ENCODE measurements at places on chromosomes 5 and 9.

DNA sequence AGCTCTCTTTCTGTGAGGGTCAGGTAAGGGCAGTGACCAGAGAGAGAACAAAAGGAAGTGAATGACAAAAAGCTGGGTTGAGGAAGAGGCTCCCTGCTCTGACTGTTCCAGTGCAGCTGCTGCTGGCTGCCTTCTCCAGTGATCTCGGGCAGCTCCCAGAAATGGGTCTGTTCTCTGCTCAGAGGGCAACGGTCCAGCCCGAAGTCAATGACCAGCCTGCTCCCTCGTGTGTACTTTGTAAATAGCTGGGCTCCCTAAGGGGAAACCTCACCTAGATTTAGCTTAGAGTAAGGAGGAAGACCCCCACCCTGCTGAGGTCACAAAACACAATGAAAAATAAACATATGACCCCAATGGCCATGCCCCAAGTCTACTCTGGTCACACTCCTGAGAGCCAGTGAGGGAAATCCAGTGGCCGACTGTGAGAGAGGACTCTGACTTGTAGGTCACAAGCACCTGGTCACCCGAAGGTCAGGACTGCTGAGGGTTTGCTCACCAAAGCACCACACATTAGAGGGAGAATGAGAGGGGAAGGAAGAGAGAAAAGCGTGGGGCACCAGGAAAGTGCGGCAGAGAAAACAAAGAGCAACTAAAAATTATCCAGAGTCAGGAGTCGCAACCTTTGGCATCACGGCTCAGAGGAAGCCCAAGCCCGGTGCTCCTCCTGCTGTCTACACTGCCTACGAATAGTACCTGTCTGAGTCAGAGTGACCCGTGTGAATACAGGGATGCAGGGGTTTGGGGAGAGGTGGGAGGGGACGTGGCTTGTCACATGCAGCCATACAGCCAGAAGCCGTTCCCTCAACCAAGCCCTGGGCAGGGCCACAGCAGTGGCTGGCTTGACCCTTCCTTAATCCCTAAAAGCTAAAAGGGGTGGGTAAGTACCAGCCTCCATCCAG is 19.8 kb downstream of the NIPAL4 start:
- DNase-seq, result no peak

DNA sequence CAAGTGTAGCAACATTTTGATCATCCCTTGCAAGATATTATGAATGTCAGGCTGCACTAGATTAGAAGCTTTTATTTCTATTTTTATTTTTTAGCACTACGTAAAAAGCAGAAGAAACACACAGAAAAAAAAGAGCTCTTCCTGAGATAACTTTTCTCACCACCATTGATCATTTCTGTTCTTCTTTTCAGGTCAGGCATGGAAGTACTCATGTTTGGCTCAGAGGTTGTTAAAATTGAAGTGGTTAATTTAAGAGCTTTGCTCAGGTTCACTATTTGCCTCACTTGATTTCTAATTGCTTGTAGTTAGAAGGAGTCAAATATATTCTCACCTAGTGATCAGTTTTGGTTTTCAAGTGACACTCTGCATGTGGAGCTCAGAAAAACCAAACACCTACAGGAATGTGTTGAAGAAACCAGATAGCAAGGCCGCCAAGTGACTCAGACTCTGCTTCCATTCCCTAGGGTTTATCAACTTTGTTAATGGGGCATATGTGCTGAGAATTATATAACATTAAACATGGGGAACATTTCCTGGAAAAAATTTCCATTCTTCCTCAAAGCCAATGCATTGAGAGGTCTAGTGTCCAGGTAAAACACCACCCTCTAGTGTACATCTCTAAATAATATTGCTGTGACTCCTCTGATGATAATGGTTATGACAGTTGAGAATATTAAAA is 679.8 kb downstream of the CETN3 start:
- no peak for DNase-seq

DNA sequence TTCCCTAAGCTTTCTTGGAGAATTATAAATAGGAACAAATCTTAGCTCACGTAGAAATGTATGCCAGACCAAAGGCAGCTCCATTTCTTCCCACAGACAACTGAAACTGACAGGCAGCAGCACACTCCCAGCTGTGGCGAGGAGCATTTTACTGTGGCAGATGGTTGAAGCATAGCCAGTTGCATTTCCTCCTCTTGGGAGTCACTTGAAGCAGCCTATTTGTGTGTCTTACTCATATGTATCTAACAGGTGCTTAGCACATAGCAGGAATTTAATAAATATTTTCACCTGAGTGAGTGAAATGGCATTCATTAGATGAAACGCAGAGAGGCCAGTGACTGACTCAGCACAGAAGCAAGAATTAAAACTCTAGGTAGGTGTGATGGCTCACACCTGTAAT is 12.3 kb upstream of the MTMR12 start:
- peak; percentile 6 for DNase-seq

GRCh38 chr9:99265691-99266090 is 43.6 kb downstream of the SEC61B start:
- DNase-seq, result no peak

GRCh38 chr9:137797206-137798120 is 80.1 kb upstream of the CACNA1B start:
- DNase-seq, result no peak

- DNase-seq, result no peak
Observed at GRCh38 chr5:151134228-151134627, 23.4 kb downstream of the ANXA6 start.

DNA sequence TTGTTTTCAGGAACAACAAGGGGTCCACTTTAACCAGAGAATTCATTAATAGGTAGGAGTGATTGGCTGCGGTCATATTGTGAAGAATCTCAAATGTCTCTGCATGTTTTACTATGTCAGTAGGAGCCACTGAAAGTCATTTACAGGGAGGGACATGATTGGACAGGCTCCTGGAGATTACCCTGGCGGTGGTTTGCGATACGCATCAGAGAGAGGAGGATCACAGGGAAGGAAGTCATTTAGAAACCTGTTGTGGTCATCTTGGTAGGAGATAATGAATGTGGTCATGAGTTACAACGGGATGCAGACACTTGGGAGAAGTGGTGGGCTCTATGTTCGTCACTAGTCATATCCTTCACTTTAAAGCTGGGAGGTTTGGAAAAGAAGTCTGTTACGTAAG is 262.8 kb downstream of the FAM114A2 start:
- no peak for DNase-seq

GRCh38 chr9:35757226-35757891 is 3.3 kb upstream of the MSMP start:
- DNase-seq, result no peak

GRCh38 chr9:16267281-16268066 is 603.0 kb downstream of the BNC2 start:
- no peak for DNase-seq

DNA sequence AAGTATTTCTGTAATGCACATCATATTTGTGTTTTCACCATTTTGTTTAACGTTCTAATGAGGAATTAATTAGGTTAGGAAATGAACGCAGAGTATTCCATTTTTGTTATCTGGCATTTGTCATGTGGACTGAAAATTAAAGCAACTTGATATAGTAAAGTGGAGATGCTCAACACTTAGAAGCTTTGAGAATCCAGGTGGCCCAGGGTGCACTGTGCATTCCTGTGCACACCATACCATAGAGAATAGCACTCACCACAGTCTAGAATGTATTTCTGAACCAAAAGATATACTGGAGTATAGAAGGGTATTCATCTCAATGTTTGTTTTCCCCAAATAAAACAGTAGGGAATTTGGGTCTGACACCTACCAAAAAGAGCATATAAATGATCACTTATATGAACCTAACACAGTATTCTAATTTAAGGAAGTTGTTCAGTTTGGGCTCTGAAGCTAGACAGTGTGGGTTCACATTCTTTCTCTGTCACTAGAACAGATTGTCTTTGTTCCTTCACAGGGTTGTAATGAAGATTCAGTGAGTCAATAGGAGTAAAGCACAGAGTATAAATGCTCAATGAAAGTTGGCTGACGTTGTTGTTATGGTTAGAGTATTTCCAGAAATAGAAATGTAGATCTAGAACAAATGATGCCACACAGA is 125.6 kb upstream of the DMRT1 start:
- no peak for DNase-seq

GRCh38 chr5:13866792-13867191 is 77.7 kb downstream of the DNAH5 start:
- DNase-seq, result no peak

DNA sequence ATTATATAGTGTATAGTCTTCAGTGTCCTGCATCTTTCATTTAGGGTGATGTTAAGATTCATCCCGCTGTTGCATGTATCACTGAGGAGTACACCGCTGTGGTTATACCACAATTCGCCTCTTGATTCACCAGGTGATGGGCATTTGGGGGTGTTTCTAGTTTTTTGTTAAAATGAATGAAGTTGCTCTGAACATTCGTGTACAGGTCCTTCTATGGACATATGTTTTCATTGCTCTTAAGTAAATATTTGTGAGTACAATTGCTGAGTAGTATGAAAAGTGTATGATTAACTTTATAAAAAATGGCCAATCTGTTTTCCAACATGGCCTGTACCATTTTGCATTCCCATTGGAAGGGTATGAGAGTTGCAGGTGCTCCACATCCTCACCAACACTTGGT is 61.7 kb downstream of the PLAC8L1 start:
- no peak for DNase-seq

DNA sequence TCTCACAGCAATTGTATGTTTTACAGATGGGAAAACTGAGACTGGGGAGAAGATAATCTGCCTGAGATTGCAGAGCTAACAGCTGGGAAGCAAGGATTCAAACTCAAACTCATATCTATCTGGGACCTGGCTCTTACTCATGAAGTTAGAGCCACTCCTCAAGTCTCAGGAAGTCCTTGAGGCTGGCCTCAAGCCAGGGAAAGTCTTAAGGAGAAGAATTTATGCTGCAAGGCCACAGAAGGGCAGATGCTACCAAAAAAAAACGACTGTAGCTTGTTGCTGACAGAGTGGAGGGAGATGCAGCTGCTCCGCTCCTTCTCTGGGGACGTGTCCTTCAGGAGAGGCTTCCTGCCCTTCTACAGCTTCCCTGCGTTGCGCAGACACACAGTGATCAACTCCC is 39.8 kb downstream of the BARHL1 start:
- no peak for DNase-seq

DNA sequence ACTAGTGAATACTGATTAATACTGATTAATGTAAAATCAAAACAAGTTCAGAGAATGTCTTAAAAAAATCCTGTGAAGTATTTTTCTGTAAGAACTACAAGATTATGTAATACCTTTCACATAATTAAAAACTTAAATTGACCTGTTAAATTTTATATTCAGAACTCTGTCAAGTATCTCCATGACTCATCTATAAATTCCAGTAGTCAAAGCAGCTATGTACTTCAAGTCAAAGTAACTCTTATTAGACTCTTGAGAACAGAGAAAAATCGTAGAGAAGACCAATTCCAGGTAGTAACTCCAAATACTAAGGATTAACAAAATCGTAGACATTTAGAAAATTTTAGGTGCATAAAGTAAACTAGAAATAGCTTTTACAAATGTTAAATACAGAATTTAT is 77.1 kb downstream of the HOMER1 start:
- DNase-seq, result no peak

GRCh38 chr9:32483343-32483742 is 42.7 kb downstream of the RIGI start:
- no peak for DNase-seq

DNA sequence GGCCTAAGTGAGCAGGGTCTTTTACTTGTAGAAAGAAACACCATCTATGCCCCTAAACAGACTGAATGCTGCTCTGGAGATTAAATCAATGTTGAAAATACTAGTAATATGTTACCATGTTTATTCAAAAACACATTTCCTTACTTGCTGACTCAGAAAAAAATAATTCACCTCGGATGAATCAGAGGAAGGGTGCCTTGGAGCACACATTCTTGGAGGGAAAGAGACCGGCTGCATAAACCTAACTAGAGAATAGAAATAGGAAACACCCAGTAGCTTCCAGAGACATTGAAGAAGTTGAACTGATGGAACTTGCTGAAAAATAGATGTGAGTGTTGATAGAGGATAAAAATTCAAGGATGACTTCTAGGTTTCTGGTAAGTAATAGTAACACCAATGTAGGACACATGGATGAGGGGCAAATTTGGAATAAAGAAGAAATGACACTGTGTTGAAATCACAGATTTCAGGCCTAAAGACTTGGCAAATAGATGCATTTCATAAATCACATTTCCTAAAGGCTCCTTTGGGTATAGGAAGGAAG is 76.9 kb upstream of the MINAR2 start:
- DNase-seq, result no peak

DNA sequence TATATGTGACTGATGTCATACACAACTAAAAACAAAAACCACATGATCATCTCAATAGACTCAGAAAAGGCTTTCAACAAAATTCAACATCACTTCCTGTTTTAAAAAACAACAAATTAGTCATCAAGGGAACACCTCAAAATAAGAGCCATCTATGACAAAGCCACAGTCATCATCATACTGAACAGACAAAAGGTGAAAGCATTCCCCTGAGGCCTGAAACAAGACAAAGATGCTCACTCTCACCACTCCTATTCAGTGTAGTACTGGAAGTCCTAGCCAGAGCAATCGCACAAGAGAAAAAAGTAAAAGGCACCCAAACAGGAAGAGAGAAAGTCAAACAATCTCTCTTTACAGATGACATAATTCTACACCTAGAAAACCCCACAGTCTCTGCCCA is 893.5 kb upstream of the EDIL3 start:
- no peak for DNase-seq

GRCh38 chr5:129672006-129672405 is 75.9 kb upstream of the MINAR2 start:
- DNase-seq, result no peak

GRCh38 chr9:134618163-134618832 is 23.3 kb upstream of the COL5A1 start:
- no peak for DNase-seq

DNA sequence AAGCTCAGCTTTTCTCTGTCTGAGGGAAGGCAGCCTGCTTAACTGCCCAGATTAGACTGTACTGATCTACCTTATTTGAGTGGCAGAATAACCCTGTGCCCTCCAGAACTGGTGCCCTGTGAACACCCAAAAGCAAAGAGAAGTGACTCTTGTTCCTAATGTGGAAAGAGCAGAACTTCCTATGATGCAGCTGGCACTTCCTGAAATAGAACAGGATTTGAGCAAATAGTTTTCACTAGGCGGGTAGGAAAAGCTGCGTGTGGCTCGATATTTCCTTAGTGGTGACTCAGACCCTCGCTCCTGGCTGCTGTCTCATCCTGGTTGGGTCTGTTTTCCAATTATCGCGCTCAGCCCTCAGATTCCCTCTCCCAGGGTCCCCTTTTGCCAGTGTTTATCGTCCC is 89.9 kb downstream of the SH3TC2 start:
- DNase-seq, result no peak

DNA sequence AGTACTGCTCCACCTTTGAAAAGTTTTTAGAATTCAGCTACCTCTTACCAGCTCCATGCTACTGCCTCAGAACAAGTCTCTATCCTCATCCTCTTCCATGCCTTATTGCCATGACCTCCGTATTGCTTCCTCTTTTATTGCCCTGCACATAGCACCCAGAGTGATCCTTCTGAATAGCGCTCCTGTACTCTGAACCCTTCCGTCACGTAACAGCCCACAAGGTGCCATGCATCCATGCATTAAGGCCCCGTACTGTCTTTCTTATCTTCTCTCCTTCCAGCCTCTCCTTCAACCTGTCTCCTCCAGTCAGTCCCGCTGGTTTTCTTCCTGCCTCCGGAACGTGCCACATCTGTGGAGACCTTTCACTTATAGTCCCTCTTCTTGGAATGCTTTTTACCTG is 273.3 kb upstream of the SEMA6A start:
- DNase-seq, result no peak
